ENCODE measurements at places on chromosomes 3 and 15. TPM values are rescaled to one million over a fixed set of nuclear protein-coding genes. Genes with fewer than 3 reads are reported as not detected.

Gene DPPA4
- total RNA-seq, result 0.23 TPM

Gene ACSBG1
- total RNA-seq, result not detected

Gene SOX2
- total RNA-seq, result not detected

Gene GOLGA8S
- total RNA-seq, result not detected

Gene ACAN
- total RNA-seq, result not detected

Gene FANCD2OS
- total RNA-seq, result not detected

Gene DLL4
- total RNA-seq, result not detected

Gene UCN2
- total RNA-seq, result not detected

Gene SELENOS
- 41.2 TPM for total RNA-seq

Gene ZNF445
- total RNA-seq, result 14.4 TPM

Gene ZBTB47
- 1.1 TPM for total RNA-seq

Gene SLC9C1
- total RNA-seq, result not detected

Gene TUSC7
- not detected for total RNA-seq

Gene NPAP1
- not detected for total RNA-seq

Gene CCR3
- not detected for total RNA-seq

Gene UROC1
- total RNA-seq, result not detected

Gene HRH1
- total RNA-seq, result 0.27 TPM

Gene PLCH1
- total RNA-seq, result 0.08 TPM

Gene C3orf49
- not detected for total RNA-seq

Gene PTPRG
- not detected for total RNA-seq

Gene COL6A6
- not detected for total RNA-seq

Gene HYAL1
- not detected for total RNA-seq

Gene TPRG1
- total RNA-seq, result 16.4 TPM

Gene HTR3E
- total RNA-seq, result not detected

Gene ZNF80
- 1.6 TPM for total RNA-seq

Gene CLDN18
- total RNA-seq, result not detected

Gene OTOL1
- total RNA-seq, result not detected

Gene OXTR
- total RNA-seq, result 1.0 TPM

Gene LIPC
- total RNA-seq, result 1.1 TPM

Gene SLC12A1
- not detected for total RNA-seq

Gene NME9
- total RNA-seq, result not detected

Gene NOX5
- not detected for total RNA-seq

Gene NAALADL2
- not detected for total RNA-seq

Gene IP6K2
- total RNA-seq, result 47.9 TPM

Gene ZNF660
- total RNA-seq, result 0.32 TPM

Gene FBXO40
- total RNA-seq, result not detected

Gene CPEB1
- 0.55 TPM for total RNA-seq

Gene SPINK8
- not detected for total RNA-seq

Gene VPS8
- total RNA-seq, result 25.7 TPM

Gene CHMP2B
- 34.1 TPM for total RNA-seq

Gene ADCY5
- not detected for total RNA-seq

Gene MRAS
- not detected for total RNA-seq

All from activated CD8-positive, alpha-beta memory T cell treated with anti-CD3 and anti-CD28 coated beads for 36 hours (primary cell).